ENCODE measurements at places on chromosomes 11 and 22. TPM values are rescaled to one million over a fixed set of nuclear protein-coding genes. Genes with fewer than 3 reads are reported as not detected.

DNA sequence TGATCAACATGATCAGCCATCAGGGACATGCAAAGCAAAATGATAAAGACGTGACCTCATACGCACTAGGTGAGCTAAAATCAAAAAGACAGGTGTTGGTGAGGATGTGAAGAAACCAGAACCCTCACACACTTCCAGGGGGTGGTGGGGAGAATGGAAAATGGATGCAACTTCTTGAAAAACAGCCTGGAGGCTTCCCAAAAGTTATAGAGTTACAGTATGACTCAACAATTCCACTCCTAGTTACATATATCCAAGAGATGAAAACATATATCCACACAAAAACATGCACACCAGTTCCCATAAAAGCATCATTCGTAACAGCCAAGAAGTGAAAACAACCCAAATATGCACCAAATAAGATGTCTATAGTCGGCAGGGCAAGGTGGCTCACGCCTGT lies 42.1 kb upstream of the APLNR start:
- no peak for DNase-seq

DNA sequence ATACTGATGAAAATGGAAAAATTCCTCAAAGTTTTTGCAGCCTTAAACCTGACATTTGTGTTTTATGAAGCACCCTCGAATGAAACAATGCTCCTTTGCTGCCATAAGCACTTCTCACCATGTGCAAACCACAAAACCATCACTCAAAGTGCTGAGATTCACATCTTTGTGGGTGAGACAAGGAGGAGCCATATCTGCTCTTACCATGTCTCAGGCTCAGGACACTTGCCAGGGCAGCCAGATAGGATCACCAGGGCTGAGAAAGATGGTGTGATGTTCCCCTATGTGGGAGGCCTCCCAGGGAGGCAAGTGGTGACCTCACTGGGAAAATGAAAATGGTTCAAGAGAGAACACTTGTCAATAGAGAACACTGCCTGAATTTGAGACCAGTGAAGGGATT lies 120.4 kb downstream of the CCDC34 start:
- DNase-seq, result peak; percentile 36

GRCh38 chr22:38755911-38756532 lies at the start of gene SUN2:
Gene SUN2 (minus strand): TSS chr22:38755998. CDS start chr22:38752628, 3,370 bp downstream.
- peak; percentile 88 for DNase-seq

- DNase-seq, result no peak
These were observed 4.7 kb downstream of the PYGM start for GRCh38 chr11:64754919-64755662.

GRCh38 chr11:86018249-86018648 lies 50.6 kb downstream of the PICALM start:
- no peak for DNase-seq

DNA sequence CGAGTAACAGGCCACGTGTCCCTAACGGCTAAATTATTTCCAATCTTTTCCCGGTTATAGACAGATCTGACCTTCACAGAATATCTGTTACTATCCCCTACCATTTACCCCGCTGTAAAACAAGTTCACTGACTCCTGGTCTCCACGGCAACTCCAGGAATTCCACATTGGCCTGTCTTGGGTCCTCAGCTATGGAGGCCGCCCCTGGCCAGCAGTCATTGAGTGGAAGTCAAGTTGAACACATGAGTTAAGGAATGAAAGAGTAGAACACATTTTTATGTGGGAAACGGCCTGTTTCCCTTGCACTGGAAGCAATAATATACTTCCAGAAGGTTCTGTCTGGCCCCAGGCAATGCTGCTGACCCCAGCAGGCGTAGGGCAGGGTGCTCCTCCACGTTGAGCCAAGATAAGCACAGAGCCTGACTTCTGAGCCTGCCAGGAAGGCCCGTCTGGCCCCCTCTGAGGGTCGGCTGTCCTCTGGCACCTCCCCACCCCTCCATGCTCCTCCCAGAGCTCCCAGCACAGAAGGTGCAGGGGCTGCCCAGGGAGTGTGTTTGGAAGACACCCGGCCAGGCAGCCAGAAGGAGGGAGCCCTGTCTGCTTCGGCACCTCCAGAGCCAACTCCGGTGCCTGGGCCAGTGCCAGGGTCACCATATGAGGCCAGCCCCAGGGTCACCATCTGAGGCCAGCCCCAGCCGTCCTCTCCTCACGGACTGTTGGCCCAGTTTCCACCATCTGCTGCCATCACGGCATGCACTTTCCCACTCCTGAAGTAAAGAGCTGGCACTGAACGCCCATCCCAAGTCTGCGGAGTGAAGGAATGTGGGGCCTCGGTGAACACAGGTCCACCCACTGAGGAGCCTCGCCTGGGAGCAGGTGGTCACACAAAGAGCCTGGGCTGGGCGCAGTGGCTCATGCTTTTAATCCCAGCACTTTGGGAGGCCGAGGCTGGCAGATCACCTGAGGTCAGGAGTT lies 813.2 kb downstream of the BRD1 start:
- DNase-seq, result no peak

- peak; percentile 86 for DNase-seq
These were observed 4.7 kb downstream of the YPEL4 start for GRCh38 chr11:57644748-57645688.

DNA sequence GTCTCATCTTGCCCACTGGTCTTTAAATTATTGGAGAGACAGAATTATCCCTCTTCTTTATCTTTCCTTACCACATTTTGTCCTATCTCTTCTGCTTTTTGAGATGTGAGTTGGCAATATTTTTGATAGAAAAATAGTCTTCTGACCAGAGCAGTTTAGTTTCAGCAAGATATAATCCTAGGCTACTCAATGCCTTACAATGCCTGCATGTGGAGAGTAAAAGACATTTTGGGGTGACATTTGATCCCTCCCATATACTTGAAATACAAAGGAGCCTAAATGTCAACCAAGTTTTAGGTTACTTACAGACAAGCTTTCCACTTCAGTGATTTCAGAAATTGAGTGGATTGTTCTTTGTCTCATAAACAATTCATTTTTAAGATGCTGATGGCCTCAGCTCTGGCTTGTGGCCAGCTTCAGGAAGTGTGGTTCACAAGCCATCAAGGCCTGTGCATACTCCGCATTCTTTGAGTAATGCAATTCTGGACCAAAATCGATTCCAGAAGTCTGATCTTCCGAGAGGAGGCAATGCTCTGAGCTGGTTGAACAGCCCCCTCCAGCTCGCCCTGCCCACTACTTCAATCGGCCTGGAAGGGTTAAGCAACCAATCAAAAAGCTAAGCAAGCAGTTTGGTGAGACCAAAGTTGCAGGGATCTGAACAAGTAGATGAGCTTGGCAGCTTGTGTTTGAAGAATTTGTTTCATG lies 274.4 kb downstream of the BLID start:
- peak; percentile 88 for DNase-seq

- peak; percentile 78 for DNase-seq
These were observed 1.1 kb upstream of the PITPNB start for GRCh38 chr22:27919942-27920755.

DNA sequence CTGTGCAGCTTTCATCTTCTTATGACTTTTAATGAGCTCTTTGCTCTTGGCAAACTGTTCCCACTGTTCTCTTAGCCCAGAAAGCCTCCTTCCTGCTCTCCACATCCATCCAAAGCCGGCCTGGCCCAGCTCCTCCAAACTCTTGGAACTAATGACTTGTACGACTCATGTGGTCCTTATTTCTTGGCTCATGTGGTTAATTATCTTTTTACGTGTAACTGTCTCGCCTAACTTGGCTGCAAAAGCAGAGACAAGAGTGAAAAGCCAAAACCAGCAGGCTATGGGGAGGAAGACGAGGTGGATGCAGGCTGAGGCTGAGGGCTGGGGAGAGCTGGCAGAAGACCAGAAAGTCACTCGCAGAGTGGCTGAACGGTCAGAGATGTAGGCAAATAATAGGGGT lies 5.5 kb downstream of the CSNK2A3 start:
- DNase-seq, result no peak

- no peak for DNase-seq
These were observed 1.2 kb downstream of the SVIP start for GRCh38 chr11:22828373-22828772.

DNA sequence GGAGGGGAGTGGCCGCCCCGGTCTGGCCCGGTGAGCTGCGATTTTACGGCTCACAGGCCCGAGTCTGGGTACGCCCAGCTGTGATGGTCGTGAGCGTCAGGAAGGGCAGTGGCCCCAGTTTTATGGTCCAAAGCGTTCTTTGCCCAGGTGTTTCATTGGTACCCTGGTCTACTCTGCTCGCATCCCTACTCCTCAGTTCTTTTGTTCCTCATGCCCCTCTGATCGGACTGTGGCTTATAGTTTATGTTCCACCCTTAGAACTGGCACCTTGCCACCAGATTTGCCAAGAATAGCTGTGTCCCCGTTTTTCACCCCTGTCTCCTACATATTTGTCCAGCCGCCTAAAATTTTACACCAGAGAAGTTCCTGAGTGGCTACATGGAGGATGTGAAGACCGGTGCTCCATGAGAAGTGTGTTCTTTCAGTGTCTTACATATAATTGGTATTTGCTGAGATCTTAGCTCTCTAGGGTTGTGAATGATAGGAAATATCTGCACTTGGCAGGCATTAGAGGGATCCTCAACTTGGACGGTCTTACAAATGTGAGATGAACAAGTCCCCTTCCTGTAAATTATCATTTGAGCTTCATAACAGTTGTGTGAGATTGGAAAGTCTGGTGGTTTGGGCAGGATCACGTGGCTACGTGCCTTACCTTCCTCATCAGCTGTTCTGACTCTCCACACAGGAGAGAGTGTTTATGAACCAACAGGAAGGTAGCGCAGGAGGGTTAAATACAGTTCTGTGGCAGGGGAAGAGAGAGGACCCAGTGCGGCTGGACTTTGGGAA lies 1.1 kb downstream of the PANX1 start:
- DNase-seq, result no peak

DNA sequence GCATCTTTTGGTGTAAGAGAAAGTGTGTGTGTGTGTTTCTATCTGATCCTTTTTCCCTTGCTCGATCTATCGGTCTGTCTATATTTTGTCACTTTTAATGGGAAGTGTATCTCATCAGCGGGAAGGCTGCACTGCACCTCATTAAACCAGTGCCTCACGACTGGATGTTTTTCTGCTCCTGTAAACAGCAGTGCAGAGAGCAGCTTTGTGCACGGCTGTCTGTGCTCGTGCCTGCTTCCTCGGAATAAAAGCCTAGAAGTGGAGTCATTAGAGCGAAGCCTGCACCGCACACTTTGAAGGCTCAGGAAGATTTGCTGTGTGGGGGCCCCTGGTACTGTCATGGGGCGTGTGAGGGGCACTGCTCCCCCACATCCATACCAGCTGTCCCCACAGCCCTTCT lies 27.0 kb upstream of the PARVG start:
- no peak for DNase-seq

DNA sequence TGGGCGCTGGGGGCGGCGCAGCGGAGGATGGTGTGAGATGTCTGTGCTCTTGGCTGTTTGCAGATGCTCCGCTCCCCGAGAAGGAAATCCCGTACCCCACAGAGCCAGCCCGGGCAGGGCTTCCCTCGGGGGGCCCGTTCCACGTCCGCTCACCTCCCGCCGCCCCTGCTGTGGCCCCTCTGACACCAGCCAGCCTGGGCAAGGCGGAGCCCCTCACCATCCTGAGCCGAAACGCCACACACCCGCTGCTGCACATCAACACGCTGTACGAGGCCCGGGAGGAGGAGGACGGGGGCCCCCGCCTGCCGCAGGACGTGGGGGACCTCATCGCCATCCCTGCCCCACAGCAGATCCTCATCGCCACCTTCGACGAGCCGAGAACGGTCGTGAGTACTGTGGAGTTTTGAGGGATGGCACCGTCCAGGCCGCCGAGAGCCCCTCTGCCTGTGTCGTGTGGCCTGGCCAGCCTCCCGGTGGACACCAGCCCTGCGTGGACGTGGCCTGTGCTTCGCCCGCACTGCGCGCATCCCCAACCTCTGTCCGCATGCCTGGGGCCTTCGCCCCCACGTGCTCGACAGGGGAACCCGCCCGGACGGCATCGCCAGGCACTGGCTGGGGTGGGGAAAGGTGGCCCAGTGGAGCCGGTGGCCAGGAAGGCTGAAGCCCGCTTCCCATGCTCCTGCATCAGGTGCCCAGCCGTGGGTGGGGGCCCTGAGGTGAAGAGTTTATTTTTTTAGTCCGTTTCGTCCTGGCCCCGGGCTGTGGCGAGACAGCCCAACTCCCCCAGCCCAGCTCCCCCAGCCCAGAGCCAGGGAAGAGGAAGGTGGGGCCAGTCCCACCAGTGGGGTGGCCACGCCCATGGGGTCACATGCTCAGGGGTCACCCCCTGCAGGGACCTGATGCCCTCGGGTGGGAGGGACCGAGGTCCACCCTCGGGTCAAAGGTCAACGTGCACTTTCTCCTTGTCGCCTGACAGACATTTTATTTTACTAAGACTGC lies 6.5 kb upstream of the TRABD start:
- no peak for DNase-seq

- no peak for DNase-seq
These were observed 1.8 kb downstream of the CDC42EP2 start for GRCh38 chr11:65316227-65317024.

GRCh38 chr22:38485783-38486182 lies 17.9 kb downstream of the KDELR3 start:
- DNase-seq, result no peak

DNA sequence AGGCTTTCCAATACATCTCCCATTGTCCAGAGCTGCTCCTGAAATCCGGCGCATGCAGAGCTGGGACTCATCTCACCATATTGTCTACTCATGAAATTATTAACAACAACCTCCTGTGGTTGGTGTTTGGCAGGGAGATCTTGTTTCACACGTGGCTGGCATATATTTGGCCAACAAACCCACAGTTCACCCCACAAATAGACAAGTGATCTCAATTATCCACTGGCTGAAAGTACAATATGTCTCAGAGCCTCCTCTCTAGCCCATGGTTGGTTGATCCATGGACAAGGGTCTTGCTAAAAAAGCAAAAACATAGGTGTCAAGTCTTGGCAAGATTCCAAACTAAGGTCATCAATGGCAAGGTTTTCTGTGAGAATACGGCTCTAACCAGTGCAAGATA lies 386.9 kb downstream of the ETS1 start:
- DNase-seq, result no peak

- DNase-seq, result no peak
These were observed 27.1 kb upstream of the SLC22A12 start for GRCh38 chr11:64563966-64564365.

- DNase-seq, result peak; percentile 89
These were observed 7.4 kb downstream of the USP2 start for GRCh38 chr11:119373921-119374631.

DNA sequence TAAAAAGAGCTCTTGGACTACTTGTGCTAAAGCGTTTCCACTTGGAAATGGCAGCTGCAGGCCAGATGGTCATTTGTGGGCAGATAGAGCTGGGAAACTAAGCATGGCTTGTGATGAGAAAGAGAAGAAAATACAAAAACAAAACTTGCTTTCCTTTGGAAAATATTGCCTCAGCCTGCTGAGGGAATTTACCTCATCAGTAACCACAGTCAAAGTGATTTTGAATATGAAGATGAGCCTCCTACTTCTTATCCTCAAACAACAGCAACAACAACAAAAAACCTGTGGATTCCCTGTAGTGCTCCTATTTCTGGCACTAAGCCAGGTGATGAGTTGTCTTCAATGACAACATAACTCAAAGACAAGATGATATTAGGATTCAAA lies 62.7 kb upstream of the FIBIN start:
- DNase-seq, result no peak

- no peak for DNase-seq
These were observed at the start of gene OR56B1 for GRCh38 chr11:5736396-5736795. Gene OR56B1 (plus strand): TSS chr11:5736448. CDS start chr11:5736517, 69 bp downstream.

- peak; percentile 85 for DNase-seq
These were observed 18.0 kb upstream of the IL17REL start for GRCh38 chr22:50030297-50031188.

PTS gene
- polyA plus RNA-seq, result 53.0 TPM

PGA5 gene
- polyA plus RNA-seq, result 4.8 TPM

DCDC1 gene
- polyA plus RNA-seq, result 0.76 TPM

EMID1 gene
- polyA plus RNA-seq, result 9.9 TPM
